ENCODE measurements at places on chromosomes 3 and 15.

GRCh38 chr15:48282216-48282615, 49.0 kb upstream of the DUT start:
- DNase-seq = peak; percentile 34

- DNase-seq = no peak
Observed at GRCh38 chr15:31221936-31222515, 104.6 kb upstream of the KLF13 start.

DNA sequence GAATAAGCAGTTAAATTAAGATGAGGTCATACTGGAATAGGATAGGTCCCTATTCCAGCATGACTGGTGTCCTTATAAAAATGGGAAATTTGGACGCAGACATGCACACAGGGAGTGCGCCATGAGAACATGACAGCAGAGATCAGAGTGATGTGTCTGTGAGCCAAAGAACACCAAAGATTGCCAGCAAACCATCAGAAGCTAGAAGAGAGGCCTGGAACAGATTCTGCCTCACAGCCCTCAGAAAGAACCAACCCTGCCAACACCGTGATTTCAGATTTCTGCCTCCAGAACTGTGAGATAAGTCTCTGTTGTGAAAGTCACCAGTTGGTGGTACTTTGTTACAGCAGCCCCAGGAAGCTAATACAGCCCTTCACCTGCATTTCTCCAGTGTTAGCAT, 34.7 kb downstream of the EPHB1 start:
- no peak for DNase-seq

DNA sequence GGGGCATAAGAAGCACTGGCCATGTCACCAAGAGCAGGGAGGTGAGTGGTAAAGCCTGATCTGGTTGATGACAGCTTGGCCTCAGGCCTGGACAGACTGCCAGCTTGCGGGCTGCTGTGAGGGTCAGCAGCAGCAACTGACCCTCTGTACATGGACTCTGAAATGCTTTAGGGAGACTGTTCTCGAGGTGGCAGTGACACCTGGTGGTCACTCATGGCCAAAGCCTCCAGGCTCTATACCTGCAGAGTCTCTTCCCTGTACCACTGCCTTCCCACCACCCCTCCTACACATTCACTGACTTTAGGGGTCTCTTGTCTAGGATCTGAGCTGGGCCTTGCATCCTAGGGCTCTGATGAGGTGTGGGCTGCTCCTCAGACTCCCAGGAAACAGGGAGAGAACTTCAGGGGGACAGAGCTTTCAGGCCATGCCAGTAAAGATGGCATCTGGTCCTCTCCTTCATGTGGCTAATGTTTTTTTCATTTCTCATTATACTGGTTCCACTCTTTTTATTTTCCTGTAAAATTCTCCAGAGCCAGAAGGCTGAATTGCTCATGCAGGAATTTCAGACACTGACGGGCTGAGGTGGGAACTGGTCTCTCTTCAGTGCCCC, 17.2 kb upstream of the TIMP4 start:
- peak; percentile 59 for DNase-seq

- no peak for DNase-seq
Observed at GRCh38 chr3:72319194-72320094, 528.8 kb downstream of the SHQ1 start.

- no peak for DNase-seq
Observed at GRCh38 chr3:101325393-101326134, 5.2 kb upstream of the IMPG2 start.

- DNase-seq = no peak
Observed at GRCh38 chr15:89780601-89781000, 4.5 kb downstream of the MESP2 start.

- no peak for DNase-seq
Observed at GRCh38 chr15:88799341-88799740, 3.9 kb upstream of the ACAN start.

GRCh38 chr3:24523988-24524727, 29.5 kb upstream of the THRB start:
- DNase-seq = no peak

DNA sequence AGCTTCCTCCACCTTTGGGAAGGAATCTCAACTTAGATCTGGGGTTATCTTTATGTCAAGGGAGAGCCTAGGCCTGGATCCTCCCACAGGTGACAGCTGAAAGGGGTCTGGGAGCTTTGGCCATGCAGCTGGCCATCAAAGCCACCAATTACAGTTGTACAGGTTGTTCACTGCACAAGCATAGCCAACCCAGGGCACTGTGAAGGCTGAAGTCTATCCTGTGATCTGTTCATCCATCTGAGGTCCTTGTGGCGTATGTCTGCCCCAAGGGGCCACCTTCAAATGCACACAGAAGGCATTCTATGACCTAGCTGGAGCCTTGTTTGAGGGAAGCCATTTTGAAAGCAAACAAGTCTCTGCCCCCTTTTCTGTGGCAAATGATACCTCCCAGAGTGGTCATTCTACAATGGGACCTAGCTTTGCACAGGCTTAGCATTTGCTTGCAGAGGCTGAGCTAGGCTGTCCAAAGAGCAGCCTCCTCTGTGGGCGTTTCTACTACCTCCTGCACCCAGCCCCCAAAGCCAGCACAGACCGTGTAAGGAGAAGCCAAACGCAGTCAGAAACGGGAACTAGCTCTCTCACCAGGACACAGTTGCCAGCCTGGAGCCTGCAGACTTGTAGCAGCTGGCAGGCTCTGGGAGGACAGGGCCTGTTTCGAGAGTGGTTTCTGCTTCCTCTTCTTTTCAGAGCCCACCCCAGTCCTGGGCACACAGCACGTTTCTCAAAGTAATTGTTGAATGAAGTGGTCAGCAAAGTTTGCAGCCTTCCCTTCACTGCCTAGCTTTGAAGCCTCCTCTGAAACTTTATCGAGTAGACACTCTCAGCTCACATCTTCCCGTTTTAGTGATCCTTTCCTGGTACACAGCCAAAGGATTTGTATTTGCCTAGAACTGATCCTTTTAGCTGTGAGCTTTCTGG, 157.3 kb upstream of the SMAD3 start:
- peak; percentile 64 for DNase-seq

DNA sequence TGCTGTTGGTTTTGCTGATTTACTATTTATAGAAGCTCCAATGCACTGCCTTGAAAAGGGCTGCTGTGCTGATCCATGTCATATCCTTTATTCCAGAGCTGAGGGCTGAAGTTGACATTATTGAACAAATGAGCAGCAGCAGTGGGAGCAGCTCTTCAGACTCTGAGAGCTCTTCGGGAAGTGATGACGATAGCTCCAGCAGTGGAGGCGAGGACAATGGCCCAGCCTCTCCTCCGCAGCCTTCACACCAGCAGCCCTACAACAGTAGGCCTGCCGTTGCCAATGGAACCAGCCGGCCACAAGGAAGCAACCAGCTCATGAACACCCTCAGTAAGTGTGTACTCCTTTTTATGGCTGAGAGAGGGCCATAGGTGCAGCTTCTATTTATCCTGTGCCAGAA, 8.8 kb downstream of the EAF1 start:
- no peak for DNase-seq

DNA sequence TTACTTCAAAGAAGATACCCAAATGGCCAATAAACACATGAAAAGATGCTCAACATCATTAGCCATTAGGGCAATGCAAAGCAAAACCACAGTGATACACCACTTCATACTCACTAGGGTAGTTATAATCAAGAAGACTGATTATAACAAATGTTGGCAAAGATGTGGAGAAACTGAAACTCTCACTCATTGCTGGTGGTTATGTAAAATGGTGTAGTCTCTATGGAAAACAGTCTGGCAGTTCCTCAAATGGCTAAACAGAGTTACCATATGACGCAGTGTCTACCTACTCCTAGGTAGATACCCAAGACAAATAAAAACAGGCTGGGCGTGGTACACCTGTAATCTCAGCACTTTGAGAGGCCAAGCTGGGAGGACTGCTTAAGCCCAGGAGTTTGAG, 3.5 kb upstream of the ZFAND6 start:
- no peak for DNase-seq

GRCh38 chr15:90948506-90948905, 6.2 kb upstream of the RCCD1 start:
- DNase-seq = no peak

- DNase-seq = no peak
Observed at GRCh38 chr15:87919064-87919463, 337.5 kb downstream of the NTRK3 start.

GRCh38 chr3:158896729-158897128, 94.9 kb downstream of the MFSD1 start:
- DNase-seq = no peak

- DNase-seq = no peak
Observed at GRCh38 chr15:74589826-74590225, 25.8 kb upstream of the CLK3 start.

DNA sequence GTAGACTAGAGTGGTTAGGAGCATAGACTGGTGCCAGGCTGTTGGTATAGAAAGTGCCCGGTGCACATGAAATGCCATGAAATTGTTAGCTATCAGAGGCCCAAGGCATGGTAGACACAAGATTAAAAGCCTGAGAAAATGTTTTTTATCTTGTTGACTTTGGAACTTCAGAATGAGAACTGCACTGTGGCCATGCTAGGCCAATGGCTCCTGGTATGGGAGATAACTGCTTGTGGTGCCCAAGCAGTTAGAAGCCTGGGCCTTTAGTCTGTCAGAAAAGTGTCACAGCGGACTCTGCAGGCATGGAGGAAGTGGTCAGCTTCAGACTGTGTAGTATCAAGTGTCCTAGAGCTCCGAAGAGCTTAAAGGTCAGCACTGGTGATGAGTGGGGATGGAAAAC, 11.9 kb downstream of the FYCO1 start:
- DNase-seq = no peak

DNA sequence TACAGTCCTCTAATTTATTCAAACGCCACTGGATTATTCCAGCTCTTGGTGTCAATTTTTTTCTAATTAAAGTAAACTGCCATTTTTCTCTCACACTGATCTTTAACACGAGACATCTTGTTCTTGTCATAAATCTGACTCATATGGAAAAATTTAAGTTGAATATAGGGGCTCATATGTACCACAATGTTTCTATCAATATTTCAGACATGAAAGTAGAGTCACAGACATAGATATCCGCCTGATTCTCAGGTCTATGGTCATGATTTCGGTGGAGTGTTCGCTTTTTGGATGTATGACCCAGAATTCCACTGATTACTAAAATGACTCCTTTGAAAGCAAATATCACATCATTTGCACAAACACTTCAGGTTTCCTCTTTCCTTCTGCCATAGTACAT, 552.8 kb downstream of the FOXP1 start:
- DNase-seq = no peak

DNA sequence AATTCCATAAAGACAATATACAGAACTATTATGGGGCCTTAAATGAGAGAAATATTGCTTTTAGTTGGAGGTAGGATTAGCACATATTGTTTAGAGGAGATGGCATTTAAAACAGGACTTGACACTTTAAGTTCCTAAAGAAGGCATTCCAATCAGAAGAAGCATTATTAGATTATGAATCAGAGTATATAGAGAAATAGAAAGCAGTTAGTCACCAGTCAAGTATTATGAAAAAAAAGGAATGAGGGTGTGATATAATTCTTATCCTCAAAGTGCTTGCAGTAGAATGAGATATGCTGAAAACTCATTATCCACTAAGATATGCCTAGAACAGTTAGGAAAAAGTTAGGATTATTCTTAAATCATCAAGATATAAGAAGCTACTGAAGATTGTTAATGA, 456.2 kb downstream of the ZNF385D start:
- DNase-seq = no peak

- no peak for DNase-seq
Observed at GRCh38 chr15:89593018-89593417, 17.7 kb downstream of the TICRR start.

DNA sequence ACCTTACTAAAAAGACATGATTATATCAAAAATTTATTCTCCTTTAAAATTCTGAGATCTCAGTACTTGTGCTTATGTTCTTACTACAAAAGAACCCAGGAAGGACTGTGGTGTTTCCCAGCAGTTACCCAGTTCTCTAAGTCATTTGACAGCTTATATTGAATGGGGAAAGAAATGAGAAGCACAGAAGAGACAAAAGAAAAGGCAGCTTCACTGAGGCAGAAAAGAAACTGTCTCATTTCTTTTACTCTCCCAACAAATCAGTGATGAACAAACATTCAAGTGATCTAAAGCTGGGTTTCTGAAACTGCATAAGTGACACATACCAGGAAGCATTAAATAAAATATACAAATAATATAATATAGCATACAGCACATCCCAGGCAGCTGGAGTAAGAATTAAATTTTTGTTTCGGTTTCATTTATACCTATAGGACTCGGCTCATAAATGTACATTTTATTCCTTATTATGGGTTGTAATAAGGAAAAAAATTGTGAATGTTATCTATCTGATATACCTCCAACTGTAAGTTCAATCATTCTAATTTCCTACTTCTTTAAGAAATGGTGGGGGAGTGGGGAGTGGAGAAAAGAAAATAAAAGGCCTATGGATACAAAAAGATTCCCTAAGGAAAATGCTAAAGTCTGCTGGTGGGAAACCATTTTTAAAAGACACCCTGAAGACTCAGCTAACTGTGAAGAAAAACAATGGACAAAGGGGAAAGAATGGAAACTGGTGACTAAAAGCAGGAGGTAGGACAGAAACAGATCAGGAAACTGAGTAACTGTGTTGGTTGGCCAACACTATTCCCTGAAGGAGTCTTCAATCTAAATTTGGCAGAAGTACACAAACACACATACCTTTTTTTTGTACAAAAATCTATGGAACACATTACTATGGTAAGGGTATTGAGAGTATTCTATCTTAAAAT, 156.8 kb downstream of the TBC1D5 start:
- no peak for DNase-seq

DNA sequence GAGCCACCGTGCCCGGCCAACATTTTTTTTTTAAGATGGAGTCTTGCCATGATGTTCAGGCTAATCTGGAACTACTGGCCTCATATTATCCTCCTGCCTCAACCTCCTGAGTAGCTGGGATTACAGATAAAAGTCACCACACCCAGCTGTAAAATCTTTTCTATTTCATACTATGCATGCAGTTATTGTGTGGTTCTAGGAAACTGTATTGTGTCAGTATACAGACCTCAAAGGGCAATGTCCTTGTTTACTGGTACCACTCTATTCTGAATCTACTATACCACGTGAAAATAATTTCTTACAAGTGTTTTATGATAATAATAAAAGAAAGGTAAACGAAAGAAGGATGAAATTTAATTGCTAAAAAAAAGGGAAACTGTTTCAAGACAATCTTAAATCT, 123.5 kb upstream of the PTX3 start:
- DNase-seq = no peak

GRCh38 chr3:123783050-123783689, 101.0 kb downstream of the MYLK start:
- peak; percentile 60 for DNase-seq
